Activated CD4-positive, alpha-beta T cell treated with anti-CD3 and anti-CD28 coated beads for 4 hours (primary cell): ENCODE measurements at places on chromosomes 5 and 9.

GRCh38 chr5:153445875-153446579 lies 44.4 kb upstream of the GRIA1 start:
- no peak for DNase-seq

DNA sequence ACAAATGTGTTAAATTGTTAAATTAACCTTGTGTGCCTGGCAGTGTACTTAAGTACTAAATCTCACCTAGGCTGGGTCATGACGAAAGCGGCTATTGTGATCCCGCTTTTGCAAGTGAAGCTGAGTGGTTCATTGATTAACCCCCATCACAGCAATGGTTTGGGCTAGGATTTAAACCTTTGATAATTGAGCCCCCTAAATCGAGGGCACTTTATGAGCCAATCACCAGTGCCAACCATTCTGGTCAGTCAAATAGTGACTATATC lies 22.8 kb downstream of the HNRNPK start:
- DNase-seq: no peak

- no peak for DNase-seq
Observed at GRCh38 chr5:1108023-1108864, 3.6 kb downstream of the SLC12A7 start.

- no peak for DNase-seq
Observed at GRCh38 chr5:58279259-58279658, 180.6 kb downstream of the PLK2 start.

DNA sequence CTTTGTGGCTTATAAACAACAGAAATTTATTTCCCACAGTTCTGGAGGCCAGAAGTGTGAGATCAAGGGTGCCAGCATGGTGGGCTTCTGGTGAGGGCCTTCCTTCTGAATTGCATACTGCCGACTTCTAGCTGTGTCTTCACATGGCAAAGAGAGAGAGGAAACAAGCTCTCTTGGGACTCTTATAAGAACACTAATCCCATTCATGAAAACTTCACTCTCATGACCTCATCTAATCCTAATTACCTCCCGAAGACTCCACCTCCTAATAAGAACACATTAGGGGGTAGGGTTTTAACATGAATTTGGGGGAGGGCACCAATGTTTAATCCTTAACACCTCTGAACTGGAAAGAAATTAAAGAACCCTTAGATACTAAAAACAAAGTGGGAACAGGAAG lies 75.9 kb upstream of the MINAR2 start:
- no peak for DNase-seq

DNA sequence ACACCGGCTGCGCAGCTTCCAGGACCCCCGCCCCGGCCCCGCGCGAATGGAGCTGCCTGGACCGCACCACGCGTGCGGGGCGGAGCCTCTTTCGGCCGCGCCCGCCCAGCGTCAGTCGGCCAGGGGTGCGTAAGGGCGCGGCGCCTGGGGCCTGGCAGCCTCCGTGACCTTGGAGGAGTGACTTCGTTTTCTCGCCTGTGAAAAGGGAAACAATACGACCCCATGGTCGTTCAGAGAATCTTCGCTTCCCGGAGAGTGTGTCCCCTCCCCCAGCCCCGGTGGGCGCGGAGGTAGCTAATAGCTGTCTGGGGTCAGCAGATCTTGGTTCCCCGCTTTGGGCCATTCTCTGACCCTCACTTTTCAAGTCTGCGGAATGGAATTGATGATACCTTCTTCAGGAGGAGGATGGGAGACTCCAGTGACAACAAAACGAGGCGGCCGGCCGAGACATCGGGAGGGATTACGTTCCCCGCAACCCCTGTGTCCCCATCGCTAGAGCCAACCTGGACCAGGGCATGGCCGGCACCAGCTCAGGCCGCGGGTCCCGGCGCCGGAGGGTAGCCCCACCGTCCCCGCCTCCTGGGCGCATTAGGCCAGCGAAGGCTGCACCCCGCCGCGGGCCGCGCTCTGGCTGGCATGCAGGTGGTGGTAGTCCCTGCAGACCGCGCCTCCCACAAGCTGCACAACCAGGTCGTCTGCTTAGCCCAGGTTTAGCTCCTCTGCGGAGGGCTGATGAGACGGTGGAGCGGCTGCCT lies 5.5 kb upstream of the CDHR2 start:
- DNase-seq: peak; percentile 61

DNA sequence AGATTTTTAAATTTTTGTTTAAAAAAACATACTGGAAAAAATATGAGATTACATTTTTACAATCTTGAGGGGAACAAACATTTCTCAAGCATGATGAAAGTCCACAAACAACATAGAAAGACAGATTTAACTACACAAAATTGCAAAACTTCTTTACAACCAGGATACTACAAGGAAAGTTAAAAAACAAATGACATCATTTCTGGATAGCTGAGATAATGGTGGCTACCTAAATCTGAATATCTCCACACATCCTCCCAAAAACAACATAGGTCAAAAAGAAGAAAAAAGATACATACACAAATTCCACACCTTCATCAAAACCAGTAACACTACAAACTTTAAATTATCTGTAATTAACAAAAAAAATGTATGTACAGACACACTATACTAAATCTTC lies 120.8 kb upstream of the TNPO1 start:
- no peak for DNase-seq

DNA sequence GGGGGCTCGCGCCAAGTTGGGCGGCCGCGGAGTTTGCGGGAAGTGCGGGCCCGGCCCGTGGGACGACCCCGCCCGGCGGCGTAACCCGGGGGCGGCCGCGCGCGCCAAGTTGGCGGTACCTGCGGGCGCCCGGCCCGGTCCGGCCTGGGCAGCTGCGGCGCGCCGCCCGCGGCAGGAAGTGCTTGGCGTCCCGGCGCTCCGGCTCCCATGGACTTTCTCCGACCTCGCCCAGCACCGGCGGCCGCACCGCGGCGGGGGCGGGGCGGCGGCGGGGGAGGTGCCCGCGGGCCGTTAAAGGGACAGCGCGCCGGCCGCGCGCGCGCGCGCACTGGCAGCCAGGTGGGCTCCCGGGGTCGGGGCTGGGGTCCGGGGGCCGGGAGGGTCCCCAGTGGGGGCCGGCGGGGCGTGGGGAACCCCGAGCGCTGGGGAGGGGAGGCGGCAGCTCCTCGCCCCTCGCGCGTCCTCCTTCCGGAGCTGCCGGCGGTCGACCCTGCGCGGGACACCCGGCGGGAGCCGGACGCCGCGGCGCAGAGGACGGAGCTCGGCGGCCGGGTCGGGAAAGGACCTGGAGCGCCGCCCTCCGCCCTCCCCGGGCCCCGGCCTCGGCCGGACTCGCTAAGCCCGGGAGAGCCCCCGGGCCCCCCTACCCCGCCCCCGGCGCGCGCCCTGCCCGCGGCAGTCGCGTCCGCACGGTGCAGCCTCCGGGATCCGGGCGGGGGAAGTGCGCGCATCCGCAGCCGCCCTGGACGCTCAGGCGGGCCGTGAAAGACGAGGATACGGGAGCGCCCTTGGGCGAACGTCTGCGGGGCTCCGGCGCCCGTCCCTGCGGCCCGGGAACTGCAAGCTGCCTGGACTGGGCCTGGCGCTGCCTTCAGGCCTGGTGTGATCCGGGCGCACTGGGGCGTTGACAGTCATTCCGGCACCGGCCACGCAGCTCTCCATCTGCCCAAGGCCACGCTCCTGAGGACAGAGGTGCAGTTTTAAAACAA lies at the start of gene NACC2:
Gene NACC2, minus strand, starts transcription at position 220 of the 989 bp plus-strand sequence. CDS start 44,768 bp downstream, outside the sequence.
- DNase-seq: no peak

- no peak for DNase-seq
Observed at GRCh38 chr5:100840370-100840769, 62.7 kb downstream of the ST8SIA4 start.

DNA sequence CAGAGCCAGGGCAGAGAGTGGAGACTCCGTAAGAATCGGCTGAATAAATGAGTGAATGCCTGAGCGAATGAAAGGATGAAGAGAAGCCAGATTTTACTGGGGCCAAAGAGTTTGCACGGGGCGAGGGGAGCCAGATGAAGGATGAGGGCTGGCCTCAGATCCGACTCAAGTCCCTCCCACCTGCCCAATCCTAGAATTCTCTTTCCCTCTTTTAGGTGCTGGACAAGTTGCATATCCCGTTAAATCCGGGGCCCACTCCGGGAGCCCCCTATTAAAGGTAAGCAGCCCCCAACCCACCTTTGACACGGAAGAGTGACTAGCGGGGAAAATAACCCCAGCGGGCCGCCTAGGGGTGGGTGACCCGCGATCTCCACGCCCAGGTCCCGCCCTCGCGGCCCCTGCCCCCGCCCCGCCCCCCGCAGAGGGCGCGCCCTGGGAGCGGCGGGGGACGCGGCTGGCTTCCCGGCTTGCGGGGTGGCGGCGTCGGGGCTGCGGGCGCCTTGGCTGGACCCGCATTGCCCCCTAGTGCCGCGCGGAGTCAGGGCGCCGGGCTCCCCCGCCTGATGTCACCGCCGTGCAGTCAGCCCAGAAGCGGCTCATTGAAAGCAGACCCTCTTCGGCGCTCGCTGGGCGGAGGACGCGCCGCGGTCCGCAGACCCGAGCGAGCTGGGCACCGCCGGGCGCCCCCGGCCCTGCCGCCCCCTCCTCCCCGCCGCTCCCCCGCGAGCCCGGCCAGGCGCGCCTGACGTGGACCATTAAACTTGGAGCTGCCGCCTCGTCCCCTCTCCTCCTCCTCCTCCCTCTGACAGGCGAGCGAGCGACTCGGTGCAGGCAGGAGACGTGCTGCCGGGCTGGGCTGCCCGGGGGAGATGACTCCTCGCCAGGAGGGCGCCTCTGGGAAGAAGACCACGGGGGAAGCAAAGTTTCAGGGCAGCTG lies at the start of gene ADRA1B:
Gene ADRA1B, plus strand, starts transcription at position 579 of the 937 bp plus-strand sequence. CDS start 424 bp downstream, outside the sequence.
- DNase-seq: peak; percentile 32

- peak; percentile 36 for DNase-seq
Observed at GRCh38 chr5:96868603-96869371, 7.5 kb upstream of the ERAP2 start.

GRCh38 chr5:142587354-142587965 lies 98.4 kb downstream of the FGF1 start:
- peak; percentile 33 for DNase-seq

DNA sequence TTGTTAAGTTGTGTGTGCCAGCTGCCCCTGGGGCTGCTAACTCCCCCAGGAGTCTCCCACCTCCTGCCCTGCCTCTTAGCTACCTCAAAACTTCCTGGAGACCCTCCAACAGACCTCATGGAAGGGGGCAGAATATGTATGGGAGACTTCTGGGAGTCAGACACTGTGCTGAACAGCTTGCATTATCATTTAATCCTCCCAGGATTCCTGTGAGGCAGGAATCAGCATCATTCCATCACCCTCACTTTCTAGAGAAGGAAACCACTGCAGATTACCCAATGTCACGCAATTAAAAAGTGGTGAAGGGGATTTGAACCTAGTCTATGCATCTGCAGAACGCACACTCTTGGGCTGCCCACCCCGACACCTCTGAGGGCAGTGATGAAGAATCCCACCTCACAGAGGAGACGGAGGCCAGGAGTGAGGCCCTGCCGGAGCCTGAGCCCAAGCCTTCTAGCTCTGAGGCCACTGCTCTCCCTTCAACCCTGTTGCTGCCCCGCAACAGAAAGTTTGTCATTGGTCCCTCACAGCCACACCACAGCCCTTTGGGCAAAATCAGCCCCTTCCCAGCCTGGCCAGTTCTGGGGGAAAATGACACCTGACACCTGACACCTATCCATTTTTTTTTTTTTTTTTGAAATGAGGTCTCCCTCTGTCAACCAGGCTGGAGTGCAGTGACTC lies 30.3 kb upstream of the IL17B start:
- DNase-seq: no peak

GRCh38 chr5:87400305-87400899 lies 12.3 kb downstream of the CCNH start:
- no peak for DNase-seq

DNA sequence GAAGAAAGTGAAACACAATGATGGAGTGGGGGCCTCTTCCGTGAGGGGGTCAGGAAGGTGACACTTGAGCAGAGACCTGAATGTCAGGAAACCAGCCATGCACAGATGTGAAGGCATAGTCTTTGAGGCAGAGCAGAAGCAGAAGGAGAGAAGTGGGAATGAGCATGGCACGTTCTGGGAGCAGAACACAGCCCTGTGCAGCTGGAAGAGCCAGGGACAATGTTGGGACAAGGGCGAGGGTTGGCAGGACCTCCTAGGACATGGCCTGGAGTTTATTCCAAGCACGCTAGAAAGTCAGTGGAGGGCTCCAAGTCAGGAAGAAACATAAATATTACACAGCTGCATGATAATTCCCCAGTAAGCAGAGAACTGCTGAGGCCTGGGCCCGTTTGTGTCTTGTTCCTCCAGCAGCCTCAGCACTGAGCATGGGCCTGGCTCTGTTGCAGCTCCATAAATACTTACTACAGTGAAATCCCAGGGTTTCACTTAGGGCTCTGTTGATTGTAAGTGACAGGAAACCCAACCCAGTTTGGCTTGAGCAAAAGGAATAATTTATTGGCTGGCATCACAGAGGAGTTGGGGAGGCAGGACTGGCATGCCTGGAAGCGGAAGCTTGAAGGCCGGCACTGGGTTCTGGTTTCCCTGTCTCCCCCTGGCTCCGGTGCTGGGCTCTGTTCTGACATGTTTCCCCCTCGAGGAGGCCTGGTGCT lies 66.2 kb downstream of the MVB12B start:
- no peak for DNase-seq

DNA sequence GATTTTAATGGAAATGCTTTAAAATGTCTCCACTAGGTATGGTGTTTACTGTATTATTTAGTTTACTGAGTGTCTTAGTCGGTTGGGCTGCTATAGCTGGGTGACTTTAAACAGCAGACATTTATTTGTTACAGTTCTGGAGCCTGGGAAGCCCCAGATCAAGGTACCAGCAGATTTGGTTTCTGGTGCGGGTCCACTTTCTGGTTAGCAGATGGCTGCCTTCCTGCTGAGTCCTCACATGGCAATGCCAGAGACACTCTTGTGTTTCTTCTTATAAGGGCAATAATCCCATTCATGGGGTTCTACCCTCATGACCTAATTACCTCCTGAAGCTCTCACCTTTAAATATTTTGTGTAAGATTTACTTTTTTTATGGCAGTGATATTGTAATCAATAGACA lies 715 bp upstream of the OR1J4 start:
- no peak for DNase-seq
